Kidney glomerular epithelial cell (primary cell): ENCODE measurements at places on chromosomes 5 and 9.

DNA sequence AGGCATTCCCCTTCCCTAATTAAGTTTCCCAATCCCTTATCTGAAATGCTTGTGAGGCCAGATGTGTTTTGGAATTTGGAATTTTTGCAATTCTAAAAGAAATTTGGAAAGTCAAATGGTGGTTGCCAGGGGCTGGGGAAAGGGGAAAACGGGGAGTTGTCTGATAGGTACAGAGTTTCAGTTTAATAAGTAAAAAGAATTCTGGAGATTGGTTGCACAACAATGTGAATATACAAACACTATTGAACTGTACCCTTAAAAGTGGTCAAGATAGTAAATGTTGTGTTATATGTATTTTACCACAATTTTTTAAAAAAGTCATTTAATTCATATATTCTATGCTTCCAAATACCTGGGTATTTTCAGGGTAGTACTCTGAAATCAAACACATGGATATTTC lies 154.5 kb downstream of the ADAMTS12 start:
- DNase-seq, result no peak

GRCh38 chr9:93829271-93830011 lies 125.7 kb downstream of the BARX1 start:
- DNase-seq, result no peak

GRCh38 chr5:81830596-81830995 lies 79.7 kb upstream of the SSBP2 start:
- DNase-seq, result no peak

GRCh38 chr9:69554945-69555344 lies 117.2 kb downstream of the APBA1 start:
- peak; percentile 99 for DNase-seq

- no peak for DNase-seq
Observed at GRCh38 chr9:77210116-77210515, 32.8 kb downstream of the VPS13A start.

DNA sequence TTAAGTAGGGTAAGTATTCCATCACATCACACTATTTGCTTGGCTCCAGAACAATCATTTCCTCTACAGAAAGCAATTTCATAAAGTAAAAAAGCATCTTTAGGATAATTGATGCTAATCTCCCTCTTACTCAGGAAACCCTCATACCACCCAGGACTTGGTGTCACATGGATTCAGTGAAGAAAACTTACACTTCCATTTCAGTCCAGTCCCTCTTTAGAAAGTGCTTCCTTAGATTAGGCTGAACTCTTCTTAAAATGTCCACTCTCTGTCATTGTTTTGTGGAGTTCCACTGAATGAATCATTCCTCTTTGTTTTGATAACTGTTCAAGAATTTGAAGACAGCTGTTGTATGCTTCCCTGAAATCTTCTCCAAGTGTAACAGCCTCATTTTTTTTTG lies 144.0 kb upstream of the ZNF462 start:
- peak; percentile 68 for DNase-seq

DNA sequence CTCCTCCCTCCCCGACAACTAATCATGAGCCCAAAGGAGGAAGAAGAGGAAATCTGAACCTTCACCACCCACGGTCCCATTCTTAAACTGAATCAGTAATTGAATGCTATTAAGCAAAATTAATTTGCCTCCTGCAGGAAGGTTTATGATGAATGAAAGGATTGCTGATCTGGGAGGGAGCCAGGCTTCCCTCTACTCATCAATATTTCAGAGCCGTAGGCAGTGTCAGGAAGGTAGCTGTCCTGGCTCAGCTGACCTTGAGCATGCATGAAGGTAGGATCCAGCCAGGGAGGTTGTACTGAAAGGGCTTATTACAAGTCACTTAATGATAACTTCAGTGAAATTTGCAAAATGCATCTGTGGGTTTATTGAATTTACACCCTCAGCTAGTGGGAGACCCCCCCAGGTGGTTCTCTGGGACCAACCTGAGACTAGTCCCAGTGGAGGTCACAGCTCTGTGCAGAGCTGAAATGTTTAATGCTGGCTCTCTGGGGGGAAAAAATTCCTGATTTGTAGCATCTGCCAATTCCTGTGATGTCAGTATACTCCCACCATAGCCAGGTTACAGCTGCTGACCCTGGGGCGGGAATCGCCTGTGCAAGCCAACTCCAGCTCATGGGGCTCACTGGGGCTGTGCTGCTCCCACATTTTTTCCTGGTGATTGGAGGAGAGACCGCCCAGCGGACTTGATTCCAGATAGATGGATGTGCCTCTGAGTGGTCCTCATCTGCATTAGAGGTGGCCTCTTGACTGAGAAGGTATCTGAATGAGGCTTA lies 47.9 kb upstream of the NCS1 start:
- DNase-seq, result no peak

DNA sequence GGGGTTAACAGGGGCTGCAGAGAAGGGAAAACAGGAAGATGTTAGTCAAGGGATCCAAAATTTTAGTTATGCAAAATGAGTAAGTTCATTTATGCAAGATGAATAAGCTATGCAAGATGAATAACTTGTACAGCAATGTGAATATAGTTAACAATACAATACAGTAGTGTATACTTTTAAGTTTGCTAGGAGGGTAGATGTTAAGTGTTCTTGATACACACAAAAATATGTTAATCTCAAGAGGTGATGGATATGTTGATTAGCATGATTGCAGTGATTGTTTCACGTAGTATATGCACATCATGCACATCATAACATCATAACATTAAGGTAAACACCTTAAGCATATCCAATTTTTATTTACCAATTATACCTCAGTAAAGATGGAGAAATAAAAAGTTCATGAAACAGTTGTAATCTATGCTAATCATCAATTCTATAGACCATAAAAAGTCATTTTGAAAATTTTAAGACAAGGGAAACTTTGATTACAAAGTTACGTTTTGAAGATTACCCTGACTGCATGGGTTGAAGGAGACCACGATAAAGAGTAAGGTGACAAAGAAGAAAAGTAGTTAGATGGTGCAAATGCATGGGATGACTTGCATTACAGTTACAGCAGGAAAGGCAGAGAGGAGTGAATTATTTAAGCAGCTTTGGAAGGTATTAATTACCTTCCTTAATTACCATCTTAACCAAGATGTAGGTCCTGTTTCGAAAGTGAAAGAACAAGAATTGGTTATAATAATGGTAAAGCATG lies 31.4 kb downstream of the FAM174A start:
- no peak for DNase-seq

- DNase-seq, result no peak
Observed at GRCh38 chr9:120676767-120677402, 37.4 kb downstream of the MEGF9 start.

GRCh38 chr9:93207326-93207814 lies 23.4 kb downstream of the WNK2 start:
- no peak for DNase-seq

DNA sequence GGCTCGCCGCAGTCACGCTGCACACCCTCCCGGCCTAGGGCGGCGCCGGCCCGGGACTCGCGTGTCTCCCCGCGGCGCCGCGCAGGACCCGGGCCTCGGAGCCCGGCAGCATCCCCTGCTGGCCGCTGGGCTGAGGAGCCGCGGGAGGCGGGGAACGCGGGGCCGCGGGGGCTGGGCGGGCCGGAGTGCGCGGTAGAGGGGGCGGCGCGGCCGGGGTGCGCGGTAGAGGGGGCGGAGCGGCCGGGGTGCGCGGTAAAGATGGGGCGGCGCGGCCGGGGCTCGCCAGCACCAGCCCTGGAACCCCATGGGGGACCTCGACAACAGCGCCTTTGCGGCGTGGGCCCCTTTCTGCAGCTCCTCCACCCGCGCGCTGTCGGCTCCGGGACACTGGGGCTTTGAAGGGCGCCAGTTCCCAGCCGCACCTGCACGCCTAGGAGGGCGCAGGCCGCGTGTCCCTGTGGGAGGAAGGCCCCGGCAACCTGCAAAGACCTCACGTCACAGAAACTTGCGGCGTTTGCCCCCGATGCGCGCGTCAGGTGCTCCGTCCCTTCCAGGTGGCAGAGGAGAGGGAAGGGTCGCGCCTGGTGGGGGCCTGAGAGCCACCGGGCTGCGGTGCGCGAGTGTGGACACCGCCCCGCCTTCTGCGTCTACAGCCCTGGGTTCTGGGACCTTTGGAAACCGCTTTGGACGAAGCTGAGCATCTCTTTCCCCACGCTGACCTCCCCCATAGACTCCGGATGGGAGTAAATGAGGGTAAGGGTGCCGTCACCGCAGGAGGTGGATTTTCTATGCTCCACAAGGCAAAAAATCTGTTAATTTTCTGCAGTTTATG lies 49.6 kb downstream of the NSUN2 start:
- DNase-seq, result no peak

- no peak for DNase-seq
Observed at GRCh38 chr5:176415240-176415951, 943 bp downstream of the CLTB start.

GRCh38 chr5:26530305-26530704 lies 508.1 kb downstream of the CDH9 start:
- no peak for DNase-seq

- DNase-seq, result no peak
Observed at GRCh38 chr9:118000581-118000980, 296.4 kb downstream of the TLR4 start.

DNA sequence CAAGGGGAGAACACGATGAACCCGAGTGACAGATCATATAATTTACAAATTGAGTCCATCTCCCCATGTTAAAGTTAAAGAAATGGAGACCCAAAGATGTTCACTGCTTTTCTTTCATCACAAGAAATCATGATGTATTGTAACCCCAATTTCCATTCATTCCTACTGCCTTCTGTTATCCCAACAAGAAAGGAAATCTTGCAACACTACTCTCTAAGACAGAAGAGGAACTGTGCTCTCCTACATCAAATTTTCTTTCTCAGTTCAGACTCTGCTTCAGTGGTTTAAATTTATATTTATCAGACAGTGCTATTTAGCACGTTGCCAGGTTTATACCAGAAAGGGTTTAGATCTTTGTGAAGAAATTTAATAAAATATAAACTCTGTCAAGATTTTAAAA lies 83.8 kb upstream of the RASA1 start:
- DNase-seq, result no peak

DNA sequence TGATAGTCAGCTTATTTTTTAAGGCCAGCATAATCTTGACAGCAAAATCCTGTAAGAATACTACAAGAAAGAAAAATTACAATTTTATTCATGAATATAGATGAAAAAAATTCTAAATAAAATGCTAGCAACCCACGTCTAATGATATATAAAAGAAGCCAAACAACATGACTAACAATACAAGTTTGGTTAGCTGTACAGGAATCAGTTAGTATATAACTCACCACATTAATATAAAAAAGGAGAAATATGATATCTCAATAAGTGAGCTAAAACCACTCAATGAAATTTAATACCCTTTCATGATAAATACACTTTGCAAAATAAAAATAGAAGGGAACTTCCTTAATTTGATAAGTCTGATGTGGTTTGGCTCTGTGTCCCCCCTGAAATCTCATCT lies 139.7 kb upstream of the MAN2A1 start:
- DNase-seq, result no peak

DNA sequence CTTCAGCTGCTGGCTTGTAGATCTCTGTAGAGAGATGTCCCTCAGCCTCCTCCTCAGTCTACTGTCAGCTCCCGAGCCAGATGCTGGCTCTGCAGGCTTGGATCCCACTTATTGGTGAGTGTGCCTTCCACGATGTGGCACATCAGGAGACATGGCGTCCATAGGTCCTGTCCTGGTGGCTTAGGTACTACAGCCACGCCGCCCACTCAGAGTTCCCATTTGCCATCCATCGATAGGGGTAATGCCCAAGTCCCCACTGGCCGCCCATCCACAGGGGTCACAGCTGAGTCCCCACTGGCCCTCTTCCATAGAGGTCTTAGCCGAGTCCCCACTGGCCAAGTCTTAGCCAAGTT lies 17.3 kb downstream of the EXOC3 start:
- DNase-seq, result no peak

GRCh38 chr5:102295534-102296177 lies 428 bp downstream of the SLCO4C1 start:
- no peak for DNase-seq

GRCh38 chr5:14471507-14471906 lies 110.1 kb upstream of the OTULINL start:
- no peak for DNase-seq

GRCh38 chr9:125744616-125745015 lies 2.6 kb upstream of the PBX3 start:
- peak; percentile 51 for DNase-seq

GRCh38 chr5:171776770-171777759 lies 8.6 kb upstream of the SMIM23 start:
- peak; percentile 51 for DNase-seq

DNA sequence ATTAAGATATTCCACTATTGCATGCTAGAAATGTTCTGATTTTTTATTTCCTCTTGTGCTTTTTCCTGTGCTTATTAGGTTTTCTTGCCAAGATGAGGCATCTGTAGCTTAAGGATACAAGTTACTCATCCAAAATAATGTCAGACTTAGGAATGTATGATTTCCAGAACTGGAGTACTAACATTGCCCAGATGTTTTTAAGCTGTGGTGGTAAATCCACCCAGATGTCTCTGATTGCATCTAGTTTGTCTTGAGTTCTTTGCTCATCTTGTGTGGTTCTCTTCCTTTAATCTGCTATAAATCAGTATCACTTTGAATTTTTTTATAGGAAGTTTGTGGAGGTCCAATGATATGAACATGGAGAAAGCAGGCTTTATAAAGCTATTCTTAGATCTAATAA lies 337.5 kb upstream of the ZNF608 start:
- DNase-seq, result no peak
